ENCODE measurements at places on chromosomes 5 and 9.

DNA sequence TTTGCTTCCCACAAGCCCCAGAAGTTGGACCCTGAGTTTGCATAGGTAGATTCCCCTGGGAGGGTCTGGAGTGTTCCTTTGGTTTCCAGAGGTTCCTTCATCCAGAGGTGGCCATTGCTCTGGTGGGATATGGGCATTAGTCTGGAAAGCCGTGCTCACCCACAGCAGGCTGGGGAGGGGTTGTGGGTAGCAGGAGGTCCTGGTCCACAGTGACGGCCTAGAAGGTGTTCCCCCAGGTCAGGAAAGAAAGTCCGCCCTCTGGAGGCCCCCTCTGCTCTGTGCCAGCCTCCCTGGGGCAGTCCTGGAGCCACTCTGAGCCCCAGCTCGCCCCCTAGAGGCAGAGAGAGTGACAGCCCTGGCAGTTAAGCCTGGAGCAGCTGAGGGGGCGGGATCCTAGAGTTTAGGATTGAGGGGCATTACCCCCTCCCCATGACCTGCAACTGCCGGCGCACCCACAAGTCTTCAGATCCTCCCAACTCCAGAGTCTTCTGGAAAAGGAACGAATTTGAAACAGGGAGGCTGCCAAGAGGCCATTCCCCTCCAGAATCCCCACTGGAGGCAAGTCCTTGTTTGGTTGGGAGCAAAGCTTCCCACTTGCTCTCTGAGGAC lies 36.8 kb downstream of the NDST1 start:
- DNase-seq = peak; percentile 17

GRCh38 chr9:132637351-132637750 lies 32.4 kb downstream of the DDX31 start:
- DNase-seq = no peak

DNA sequence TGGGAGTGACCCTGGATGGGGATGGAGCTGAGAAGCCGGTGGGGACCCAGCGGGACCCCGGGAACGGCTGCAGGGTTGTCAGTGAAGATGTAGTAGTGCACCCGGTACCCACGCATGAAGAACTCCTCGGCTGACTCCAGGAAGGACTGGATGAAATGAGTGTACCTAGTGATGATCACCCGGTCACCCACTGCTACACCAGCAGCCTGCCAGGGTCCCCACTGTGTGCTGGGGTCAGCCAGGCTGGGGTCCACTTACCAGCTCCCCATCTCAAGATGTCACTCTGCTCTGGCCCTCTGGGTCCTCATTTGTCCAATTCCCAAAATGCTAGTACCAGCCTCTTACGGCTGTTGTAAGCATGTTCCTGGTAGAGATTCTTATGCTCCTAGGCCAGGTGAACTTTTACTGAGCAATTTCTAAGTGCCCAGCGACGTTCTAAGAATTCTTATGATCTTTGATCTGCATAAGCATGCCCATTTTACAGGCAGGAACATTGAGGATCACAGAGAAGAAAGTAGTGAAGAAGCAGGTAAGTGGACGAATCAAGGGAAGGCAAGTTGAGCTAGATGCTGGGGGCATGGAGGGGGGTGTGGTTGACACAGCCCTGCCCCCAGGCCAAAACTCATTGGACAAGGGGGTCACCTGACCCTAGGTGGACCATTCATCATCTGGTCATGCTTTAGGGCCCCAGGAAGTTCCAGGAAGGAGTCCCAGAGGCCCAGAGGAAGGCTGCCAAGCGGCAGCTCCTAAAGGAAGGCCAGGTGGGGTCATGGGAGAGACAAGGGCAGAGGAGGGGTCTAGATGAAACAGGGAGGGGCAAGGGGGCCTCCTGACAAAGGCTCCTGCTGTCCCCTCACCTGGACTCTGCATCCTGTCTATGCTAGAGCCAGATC lies 9.4 kb downstream of the GBGT1 start:
- DNase-seq = no peak

DNA sequence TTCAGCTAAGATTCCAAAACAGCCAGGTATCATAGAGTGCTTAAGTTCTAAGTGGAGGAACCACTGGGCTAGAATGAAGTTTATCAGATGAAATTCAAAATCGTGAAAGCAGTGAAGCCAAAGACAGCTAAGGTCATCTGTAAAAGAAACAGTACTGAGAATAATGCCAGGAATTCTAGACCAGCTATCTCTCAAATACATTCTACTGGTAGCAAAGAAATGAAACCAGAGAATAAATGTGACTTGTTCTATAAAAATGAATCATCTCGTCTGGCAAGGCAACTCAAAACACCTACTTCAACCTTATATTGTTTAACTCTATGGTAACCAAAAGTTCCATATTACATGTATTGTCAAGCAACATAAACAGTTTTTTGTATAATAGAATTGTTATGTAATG lies 51.3 kb upstream of the RGMB start:
- no peak for DNase-seq

DNA sequence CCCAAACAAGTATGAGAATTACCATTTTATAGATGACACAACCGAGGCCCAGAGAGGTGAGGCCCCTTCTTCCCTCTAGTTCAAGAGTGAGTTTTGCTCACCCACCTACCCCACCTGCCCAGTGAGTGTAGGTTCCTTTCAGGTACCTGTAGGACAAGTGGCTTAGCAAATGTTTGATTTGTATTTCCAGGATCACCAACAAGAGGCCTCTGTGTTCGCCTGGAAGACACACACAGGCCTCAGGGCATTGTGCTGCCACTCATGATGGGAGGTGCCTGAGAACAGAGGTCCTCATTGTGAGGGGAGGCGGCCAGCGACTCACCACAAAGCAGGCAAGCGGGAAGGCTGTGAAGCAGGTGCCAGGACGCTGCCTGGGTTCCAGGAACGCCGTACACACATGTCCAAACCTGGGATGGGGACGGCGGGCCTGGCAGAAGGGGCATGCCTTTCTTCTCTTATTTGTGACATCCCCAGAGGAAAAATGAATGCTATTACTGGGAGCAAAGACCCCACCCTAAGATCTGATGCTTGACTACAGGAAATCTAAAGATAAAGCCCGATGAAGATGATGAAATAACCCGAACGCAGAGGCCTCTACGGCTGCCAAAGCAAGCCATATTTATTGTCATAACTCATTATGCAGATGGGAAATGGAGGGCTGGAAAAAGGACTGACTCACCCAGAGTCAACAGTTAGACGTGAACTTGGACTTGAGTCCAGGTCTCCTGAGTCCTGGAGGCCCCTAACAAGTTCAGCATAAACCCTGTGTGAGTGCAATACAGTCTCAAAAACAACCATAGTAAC lies 60.2 kb upstream of the SLC25A51 start:
- no peak for DNase-seq

GRCh38 chr5:83837265-83837907 lies 116.7 kb upstream of the HAPLN1 start:
- no peak for DNase-seq

DNA sequence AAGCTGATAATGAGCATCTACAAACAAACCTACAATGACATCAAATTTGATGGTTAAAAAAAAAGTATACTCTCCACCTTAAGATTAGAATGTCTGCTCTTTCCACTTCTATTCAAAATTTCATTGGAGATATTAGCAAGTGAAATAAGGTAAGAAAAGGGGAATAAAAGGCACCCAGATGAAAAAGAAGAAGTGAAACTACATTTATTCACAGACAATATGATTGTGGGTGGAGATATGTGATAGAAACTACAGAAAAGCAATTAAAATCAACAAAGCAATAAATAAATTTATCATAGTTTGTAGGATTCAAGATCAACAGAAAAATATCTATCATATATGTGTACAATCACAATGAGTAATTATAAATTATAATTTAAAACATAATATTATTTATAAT lies 395.1 kb upstream of the CCNH start:
- DNase-seq = no peak

DNA sequence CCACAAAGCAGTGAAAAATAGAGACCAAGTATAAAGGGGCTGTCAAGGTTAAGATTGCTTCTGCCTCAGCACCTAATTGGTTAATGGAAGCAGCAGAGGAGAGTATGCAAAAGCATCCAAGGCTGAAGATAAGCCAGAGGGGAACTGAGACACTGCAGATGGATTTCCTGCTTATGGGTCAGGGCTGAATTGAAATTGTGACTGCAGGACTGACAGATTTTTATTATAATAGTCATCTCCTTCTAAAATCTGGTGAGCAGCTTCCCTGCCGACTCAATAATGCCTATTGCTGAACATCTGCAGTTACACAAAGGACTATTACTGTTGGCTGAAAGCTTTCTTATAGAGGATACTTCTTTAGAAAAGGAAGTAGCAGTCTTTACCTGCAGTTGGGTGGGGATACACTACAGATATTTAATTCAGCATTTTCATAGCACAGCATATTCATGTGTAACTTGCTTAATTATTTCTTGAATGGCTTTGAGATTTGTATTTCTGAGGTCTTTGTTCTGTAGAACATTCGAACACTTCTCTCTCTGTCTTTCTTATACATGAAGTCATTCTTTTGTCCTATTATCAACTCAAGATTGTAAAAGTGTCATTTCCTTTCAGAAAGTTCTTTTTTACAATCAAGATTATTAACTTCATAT lies 363.0 kb upstream of the RIOK2 start:
- DNase-seq = no peak

GRCh38 chr5:31537851-31538250 lies 5.8 kb downstream of the C5orf22 start:
- no peak for DNase-seq

GRCh38 chr5:56640763-56641406 lies 174.5 kb upstream of the MAP3K1 start:
- no peak for DNase-seq

- DNase-seq = no peak
Measured at GRCh38 chr9:5976674-5977397, 38.6 kb downstream of the RANBP6 start.
